ENCODE measurements at places on chromosomes 1 and 21.

- DNase-seq = no peak
Measured at GRCh38 chr1:162710345-162710744, 78.1 kb downstream of the DDR2 start.

DNA sequence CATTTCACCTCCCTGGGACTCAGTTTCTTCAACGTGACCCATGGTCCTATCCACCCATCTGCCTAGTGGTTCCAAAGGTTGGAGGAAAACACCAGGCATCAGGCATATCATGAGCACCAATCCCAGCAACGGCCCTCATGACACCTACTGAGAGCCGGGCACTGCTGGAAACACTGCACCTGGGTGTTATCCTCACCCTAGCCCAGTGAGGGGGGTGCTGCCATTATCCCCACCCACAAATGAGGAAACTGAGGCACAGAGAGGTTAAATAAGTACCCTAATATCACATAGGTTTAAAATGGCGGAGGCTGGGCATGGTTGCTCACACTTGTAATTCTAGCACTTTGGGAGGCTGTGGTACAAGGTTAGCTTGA, 206.9 kb downstream of the MATN1 start:
- DNase-seq = no peak

DNA sequence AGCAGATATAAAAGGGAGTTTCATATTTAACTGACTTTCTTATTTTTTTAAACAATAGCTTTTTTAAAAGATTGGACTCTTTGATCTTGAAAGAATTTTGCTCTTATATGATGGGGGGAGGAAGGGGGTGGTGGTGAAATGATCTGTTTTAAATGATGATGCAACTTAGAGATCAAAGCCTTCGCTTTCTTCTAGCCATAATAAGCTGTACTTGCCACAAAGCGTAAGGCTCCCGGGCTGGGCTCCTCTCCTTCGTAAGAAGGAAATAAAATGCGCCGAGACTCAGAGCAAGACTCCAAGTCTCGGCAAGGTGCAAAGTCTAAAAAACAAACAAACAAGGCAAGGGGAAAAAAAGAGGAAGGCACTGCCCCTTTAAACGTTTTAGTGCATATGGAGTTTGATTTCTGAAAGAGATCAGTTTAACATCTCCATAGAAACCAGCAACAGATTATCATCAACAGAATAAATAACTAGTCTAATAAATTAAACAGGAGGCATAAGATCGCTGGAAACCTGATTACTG, 3.3 kb downstream of the CASZ1 start:
- no peak for DNase-seq

GRCh38 chr1:60668585-60668984, 413.8 kb upstream of the NFIA start:
- no peak for DNase-seq

All from AG04449 (cell line).